ENCODE measurements at places on chromosomes 1 and 21. TPM values are rescaled to one million over a fixed set of nuclear protein-coding genes. Genes with fewer than 3 reads are reported as not detected.

Gene ICOSLG
- total RNA-seq: 4.5 TPM

Gene IFNGR2
- 93.7 TPM for total RNA-seq

Gene HOOK1
- 5.5 TPM for total RNA-seq

Gene ANKRD45
- total RNA-seq: 0.91 TPM

Gene DSCAM
- not detected for total RNA-seq

Gene TOR1AIP1
- 20.9 TPM for total RNA-seq

Gene MYBPH
- total RNA-seq: not detected

GRCh38 chr1:84757301-84757700 lies 67.0 kb upstream of the SSX2IP start:
- no peak for DNase-seq

- no peak for DNase-seq
Measured at GRCh38 chr1:117015724-117016123, 14.2 kb downstream of the CD101 start.

DNA sequence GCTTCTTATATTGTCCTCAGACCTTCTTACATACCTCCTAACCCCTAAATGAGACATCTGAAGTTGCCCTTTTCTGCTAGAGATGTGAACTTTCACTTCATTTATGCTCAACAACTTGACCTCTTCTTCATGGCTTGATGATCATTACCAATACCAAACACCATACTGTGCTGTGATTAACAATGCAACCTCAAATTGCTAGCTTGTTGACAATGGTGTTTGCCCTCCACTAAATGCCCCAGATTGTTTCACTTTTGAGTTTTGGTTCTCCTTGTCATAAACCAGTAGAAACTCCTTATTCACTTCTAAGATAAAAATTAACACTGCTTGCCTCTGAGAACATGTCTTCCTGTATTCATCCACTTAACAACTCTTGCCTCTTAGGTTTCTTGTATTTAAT lies 5.6 kb downstream of the JAK1 start:
- no peak for DNase-seq

DNA sequence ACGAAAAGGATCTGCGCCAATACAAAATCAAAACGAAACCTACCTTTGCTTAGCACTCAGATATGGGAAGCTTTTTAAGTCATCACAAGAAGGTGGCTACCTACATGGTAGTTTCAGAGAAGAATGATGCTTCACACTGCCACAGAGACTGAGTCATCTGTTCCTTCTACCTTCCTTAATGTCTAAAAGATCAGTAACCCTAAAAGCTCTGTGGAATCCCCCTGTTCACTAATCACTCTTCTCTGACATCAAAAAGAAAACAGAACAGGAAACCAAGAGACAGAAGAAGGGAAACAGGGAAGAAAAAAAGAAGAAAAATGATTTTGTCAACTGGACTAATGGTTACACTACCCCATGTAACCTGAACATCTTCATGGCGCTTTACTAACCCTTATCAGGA lies 177.2 kb downstream of the SMYD3 start:
- no peak for DNase-seq

- no peak for DNase-seq
Measured at GRCh38 chr21:23543333-23543732, 2063.9 kb downstream of the MRPL39 start.

GRCh38 chr1:145845144-145845513 lies 301 bp upstream of the NUDT17 start:
- DNase-seq: peak; percentile 57

GRCh38 chr21:42939582-42940413 lies 14.4 kb upstream of the ERVH48-1 start:
- peak; percentile 55 for DNase-seq

DNA sequence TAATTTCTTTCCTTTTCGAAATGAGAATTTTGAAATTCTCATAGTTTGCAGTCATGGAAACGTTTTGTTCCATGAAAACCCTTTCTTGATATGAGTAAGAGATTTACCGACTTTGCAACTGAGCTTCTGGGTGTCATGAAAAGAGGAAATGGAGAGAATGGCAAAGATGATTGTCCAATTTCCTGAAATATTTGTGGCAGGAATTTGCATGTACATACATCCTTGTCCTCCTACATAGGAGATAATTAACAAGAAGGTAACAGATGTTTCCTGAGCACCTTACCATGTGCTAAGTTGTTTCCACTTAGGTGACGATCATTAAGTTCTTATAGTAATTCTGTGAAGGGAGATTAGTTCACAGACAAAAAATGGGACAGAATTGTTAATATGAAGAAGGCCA lies 170.7 kb downstream of the NEGR1 start:
- DNase-seq: no peak

DNA sequence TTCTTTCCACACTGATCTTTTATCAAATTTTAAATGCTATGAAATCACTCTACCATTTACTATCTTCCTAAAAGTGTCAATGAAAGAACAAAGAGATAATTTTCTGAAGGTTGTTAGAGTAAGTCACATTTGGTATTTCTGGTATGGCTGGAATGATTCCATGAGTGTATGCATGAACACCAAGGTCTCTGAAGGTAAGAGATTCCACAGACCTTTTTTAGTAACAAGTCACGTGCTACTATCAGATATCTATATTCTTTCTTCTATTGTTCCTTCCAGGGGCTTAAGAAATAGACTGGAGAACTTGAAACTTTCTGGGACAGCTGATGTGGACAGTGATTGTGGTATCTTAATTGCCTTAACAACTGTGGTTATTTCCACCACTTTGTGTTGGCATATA lies 265.0 kb downstream of the SDCCAG8 start:
- no peak for DNase-seq

- peak; percentile 77 for DNase-seq
Measured at GRCh38 chr21:29080454-29080941, 7.0 kb upstream of the CCT8 start.

DNA sequence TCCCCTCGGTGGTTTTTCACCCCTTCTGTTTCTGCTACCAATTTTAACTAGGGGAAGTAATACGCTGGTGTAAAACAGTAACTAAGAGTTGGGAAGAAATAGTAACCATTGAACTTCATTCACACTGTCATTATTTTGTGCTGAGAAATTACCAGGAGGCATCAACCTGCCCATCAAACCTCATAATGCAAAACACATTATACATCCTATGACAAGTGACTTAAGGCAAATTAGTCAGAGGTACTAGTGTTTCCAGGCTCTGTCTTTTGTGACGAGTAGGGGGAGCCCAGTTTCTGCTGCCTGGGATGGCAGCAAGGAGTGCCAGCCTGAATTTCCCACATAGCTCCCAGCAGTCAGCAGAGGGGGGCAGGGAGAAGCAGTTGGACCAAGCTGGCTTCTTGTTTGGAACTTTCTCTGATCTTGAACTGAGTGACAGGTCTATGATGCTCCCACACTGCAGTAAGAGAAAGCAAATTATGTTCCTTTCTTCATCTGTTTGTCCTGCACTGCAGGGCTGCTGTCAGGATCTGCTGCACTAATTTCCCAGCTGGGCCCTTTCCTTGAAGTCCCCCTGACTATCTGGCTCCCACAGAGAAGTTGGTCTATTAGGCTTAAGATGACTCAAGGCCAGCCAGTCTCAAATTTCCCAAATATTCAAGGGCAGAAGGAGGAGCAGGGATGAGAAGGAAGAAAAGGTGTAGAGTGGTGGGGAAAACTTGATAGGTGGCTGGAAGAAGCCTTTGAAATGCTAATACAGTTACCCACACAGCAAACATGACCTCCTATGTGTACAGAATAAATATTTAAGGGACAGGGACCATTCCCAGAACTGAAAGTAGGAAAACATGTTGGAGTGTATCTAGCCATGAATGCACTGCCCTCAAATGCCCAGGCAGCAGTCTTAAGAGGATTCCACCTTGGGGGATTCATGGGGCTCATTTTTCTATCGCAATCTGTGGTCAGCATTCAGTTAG lies 322.8 kb downstream of the SEC16B start:
- DNase-seq: no peak

- DNase-seq: no peak
Measured at GRCh38 chr1:12453400-12454343, 164.3 kb downstream of the DHRS3 start.

DNA sequence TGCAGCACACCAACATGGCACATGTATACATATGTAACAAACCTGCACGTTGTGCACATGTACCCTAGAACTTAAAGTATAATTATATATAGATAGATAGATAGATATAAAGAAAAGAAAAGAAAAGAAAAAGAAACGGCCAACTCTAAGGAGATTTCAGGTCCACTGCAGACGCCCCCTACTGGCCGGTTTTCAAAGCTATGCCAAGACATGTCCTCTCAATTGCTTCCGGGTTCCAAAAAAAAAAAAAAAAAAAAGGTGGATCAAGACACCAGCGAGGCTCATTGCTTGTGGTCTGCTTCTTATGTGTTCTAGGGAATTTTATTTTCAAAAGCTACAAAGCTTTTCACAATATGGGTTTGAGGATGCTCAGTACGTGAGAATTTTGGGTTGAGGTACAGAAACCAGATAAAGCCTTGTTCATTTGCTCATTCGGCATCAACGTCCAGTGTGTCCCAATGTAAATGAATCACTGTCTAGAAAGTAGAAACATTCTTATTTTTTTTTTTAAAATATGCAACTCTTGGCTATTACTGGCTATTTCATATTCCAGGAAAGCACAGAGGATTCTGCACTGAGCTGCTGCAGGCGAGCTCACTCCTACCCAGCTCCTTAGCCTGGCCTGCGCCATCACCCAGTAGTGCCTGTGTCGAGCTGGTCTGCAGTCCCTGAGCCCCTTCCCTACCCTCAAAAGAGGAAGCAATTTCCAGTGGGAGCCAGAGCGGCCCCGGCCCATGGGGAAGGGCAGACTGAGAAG lies 643.0 kb downstream of the KIF26B start:
- no peak for DNase-seq
